ENCODE measurements at places on chromosomes 12 and 14.

GRCh38 chr14:90567191-90567590, 170.4 kb downstream of the CALM1 start:
- DNase-seq: no peak

- DNase-seq: no peak
Observed at GRCh38 chr12:62865937-62866336, 69.0 kb downstream of the PPM1H start.

DNA sequence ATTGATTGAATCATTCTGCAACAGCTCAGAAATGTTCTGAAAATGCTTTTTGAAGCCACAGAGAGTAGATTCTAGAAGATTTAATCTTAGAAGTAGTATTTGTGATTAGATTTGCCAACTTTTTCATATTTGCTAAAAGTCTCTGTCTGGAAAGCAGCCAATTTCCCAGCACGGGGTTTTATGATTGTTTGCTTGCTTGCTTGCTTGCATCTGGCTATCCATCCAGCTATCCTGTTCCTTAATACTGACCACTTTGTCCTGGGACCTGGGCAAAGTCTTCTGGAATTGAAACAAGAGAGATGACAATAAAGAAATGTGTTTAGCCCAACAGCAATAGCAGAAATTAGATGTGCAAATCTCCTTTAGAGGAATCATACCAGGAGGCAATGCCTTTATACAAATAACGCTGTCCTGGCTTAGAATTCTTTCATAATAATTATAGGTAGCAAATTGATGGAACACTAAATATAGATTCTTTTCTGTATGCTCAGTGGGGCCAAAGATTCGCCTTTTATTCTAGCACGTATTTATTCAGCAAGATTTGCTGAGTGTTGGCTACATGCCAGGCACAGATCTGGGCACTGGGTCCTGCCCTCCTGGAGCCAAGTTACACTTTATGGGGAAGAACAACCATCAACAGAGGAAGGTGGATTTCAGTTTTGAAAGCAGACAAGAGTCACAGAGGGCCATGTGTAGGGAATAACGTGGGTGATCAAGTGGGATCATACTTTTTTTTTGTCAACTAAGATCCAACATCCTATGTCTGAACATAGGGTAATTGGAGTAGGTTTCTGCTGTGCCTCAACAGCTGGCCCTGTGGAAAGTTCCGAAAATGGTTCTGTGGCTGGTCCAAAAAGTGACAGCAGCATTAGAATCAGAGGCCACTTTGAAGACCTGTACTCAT, 25.3 kb downstream of the MYBPC1 start:
- no peak for DNase-seq

- peak; percentile 62 for DNase-seq
Observed at GRCh38 chr12:54201001-54201794, 12.4 kb upstream of the SMUG1 start.

DNA sequence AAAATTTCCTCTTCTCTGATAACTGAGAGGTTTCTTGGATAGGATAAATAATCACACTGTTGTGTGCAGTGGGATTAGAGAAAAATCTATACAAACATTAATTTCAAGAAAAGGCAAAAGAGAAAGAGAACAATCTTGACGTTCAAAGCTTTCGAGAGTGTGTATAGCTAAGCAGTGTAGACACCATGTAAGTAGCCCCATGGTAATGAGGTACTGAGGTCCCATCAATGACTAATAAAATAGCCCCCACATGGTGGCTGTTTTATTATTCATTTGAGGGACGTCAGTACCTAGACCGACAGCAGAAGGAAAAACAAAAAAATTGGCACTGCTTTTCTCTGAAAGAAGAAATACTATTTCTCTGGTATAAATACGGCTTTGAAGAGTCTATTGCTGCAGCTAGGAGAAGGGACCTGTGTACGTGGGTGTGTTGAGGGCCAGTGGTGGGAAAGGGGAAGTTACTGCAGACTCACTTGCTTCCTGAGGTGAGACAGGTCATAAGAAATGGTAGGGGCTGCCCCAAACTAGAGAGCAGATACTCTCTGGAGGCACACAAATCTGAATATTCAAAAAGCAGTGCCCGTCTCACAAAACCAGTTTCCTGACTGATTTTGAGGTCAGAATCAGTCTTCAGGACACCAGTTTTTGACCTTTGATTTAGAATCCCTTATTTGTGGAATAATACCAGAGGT, 339.8 kb downstream of the EMP1 start:
- DNase-seq: no peak

GRCh38 chr14:59678352-59678751, 101.7 kb upstream of the CCDC175 start:
- no peak for DNase-seq

- no peak for DNase-seq
Observed at GRCh38 chr14:105929327-105930081, 403.1 kb downstream of the TMEM121 start.

DNA sequence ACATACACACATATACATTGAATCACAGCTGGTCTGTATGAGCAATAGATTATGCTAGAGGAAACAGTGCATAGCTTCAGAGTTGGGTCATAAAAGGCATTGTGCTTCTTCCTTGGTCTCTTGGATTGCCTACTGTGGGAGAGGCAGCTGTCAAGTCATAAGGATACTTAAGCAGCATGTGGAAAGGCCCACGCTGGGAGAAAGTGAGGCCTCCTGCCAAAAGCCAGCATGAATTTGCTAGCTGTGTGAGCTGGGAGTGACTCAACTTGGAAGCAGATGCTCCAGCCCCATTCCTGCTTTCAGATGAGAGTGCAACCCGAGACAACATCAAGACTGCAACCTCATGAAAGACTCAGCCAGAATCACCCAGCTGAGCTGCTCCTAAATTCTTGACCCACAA, 311.9 kb upstream of the TBX3 start:
- DNase-seq: no peak

GRCh38 chr14:98791661-98792060, 480.3 kb downstream of the BCL11B start:
- no peak for DNase-seq

GRCh38 chr12:31238764-31239387, 87.1 kb downstream of the SINHCAF start:
- DNase-seq: peak; percentile 22

- DNase-seq: no peak
Observed at GRCh38 chr12:111107392-111108178, 187.2 kb upstream of the MYL2 start.

- DNase-seq: no peak
Observed at GRCh38 chr14:100409651-100410050, 86.5 kb downstream of the SLC25A47 start.

DNA sequence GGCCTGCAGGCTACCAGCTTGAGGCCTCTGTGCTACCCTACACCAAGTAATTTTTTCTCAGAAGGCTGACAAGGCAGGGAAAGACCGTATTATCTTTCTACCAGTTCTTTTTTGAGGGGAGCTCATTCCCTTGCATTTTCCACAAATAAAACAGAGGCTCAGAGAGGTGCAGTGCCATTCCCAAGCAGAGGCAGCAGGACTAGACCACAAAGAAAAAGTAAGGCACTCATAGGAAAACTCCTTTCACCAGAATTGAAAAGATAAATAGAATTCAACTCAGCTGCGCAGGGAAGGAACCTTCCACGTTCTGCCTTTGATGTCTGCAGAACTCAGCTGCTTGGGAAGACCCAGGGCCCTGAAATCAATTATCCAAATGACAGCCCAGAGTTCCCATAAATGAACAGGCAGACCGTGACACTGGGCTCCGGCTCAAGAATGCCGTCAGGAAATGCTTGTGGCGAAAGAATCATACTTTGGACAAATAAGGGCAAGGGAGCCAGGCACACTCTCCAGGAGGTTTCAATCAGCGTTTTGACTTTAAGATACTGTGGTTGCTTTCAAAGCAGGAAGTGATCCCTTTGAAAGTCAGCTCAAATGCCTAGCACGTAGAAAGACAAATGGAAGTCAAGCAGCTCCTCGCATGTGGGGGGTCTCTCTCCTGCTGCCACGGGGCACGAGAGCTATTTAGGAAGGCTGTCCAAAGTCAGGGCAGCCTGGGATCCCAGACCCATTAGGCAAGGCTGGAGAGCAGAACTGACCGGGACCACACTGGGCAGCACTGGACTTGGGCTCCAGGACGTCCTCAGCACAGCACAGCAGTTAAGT, 14.0 kb downstream of the KCTD10 start:
- peak; percentile 97 for DNase-seq

DNA sequence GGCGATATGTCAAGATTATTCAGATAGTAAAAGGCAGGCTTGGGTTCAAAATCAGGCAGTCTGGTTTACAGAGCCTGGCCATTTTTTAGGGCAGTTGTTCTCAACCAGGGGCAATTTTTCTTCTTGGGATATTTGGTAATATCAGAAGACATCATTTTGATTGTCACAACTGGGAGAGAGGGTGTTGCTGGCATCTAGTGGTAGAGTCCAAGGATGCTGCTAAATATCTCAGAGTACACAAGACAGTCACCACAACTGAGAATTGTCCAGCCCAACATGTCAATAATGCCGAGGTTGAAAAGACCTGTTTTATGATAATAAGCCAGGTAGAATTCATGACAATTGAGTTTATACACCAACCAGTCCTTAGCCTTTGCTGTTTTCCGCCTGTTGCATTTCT, 733.9 kb downstream of the NRXN3 start:
- DNase-seq: no peak

DNA sequence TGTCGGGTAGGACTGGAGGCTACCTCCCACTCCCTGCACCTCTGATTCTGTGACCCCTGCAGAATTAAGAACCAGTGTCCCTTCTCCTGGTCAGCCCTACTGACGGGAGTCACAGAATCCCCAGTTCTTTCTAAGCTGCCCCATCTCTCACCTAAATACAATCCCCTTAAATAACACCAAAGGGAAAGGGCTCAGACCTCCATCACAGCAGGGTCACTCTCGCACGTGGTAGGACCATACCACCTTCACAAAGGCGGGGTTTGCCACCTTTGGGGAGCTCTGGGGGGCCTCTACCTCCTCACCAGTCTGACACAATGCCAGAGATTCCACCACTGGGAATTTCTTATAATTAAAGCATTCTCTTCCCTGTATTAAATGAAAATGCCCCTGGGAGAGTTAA, 35.6 kb downstream of the DAD1 start:
- no peak for DNase-seq

- no peak for DNase-seq
Observed at GRCh38 chr12:127297327-127297726, 969.6 kb upstream of the TMEM132C start.

GRCh38 chr12:127282786-127283565, 984.0 kb upstream of the TMEM132C start:
- no peak for DNase-seq
